Stimulated activated CD8-positive, alpha-beta memory T cell treated with anti-CD3 and anti-CD28 coated beads, Interleukin-4, amount 100 ng/mL, for 24 hours (primary cell): ENCODE measurements at places on chromosomes 4 and X.

DNA sequence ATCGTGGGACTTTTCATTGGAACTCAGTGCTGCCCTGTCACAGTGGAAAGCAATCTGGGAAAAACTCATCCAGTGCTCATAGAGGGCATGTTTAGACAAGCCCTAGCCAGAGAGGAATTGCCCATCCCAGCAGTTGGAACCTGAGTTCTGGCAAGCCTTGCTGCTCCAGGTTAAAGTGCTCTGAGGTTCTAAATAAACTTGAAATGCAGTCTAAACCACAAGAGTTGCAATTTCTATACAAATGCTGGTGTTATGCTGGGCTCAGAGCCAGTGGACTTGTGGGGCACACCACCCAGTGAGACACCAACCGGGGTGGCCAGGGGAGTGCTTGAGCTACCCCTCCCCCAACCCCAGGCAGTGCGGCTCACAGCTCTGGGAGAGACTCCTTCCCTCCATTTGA, 142.8 kb upstream of the PPP1R2C start:
- no peak for DNase-seq

DNA sequence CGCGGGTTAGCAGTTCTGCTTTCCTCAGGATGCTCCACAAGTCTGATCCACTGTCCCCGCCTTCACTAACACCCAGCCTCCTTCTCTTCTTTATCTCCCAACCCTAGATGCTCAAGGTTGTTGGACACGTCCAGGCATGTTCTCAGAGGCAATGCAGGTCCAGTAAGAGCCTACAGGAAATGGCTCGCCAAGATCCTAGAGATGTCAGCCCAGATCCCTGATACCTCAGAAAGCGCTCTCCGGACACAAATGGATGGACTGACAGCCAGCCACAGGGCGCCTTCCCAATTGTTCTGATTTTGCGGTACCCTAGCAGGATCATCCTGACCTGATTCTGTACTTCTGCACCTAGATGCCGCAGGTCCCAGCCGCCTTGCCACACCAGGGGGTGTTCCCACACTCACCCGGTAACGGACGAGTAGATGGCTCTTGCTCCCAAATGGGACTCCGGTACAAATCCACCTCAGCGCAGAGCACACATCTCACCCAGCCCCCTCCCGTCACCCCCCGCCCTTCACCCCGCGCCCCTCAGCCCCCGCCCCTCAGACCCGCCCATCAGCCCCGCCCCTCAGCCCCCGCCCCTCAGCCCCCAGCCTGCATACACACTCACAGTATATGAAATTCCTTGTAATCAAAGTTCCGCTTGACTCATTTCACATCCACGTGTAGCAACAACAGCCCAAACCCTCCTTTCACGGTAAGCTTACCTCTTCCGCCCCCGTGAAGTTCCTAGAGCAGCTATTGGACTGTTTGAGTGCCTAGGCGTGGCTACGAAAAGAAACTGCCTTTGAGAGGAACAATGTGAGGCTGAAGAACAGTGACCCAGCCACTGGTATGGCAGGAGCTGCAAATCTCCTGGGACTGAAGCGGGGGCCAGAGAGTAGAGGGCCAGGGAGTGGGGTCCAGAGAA, at the start of gene EDA2R:
TSS of gene EDA2R (minus strand) at position 488 of the 910 bp plus-strand sequence. CDS start 23,058 bp downstream, outside the sequence.
- no peak for DNase-seq

GRCh38 chrX:57137501-57137900, 304 bp upstream of the SPIN2A start:
- DNase-seq: no peak

DNA sequence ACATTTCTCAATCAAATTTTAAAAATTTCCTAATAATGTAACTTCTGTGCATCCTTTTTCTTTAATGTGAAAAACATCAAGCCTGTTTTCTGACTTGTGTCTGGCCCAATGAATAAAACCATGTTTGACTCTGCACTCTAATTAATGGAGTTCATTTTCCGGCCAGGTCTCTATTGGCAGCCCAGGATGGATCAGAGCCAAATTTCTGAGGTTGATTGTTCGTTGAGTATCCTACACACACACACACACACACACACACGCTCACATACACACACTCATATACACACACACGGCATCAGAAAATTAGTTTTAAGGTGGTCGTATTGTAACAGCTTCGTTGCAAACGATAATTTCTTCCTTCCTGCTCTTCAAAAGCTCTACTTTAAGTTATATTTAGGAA, 28.9 kb upstream of the TLL1 start:
- no peak for DNase-seq

DNA sequence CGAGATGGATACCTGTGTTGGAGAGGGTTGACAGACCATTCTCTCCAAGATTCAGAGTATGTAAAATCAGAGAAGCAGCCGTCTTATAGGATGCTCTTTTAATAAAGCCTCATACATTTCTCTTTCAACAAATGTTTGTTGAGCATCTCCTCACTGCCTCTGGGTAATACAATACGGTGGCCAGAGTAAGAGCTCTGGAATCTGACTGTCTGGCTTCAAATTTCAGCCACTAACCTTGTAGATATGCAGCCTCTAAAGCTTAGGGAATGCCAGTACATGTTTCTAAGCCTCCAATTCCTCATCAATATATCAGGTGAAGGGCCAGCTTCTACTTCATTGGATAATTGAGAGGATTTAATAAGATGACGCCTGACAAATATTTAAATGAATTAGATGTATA, 61.3 kb downstream of the CLNK start:
- no peak for DNase-seq

DNA sequence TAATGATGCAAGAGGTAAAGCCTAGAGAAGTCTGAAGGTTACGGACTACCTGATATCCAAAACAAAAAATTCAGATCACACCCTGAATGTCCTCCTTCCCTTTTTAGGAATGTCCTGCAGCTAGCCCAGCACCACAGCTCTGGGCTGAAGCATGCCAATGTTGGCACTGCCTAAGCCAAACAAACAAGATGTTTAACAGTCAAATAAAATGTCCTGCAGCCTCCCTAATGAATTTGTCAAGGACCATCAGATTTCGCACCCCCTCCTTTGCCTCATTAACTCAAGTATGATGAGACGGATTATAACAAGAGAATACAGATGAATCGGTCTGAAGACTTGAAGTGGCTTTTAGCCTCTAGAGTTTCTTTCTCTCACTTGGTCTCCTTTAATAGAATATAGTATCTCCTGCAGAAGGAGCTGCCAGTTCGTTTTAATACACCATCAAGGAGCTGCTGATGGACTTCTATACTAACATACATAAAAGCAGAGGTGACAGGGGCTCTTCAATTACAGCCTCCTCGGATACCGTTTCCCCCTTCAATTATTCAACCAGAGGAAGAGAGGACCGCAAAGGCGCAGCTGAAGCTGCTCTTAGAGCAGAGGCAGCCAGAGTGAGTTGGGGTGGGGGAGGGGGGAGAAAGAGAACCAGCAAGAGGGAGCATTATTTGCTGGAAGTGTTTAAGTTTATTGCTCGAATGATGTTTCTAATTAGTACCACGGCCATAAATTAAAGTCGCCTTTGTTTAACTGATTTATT, 3.0 kb upstream of the MAB21L2 start:
- no peak for DNase-seq

- DNase-seq: no peak
Observed at GRCh38 chr4:61333490-61333889, 133.4 kb downstream of the ADGRL3 start.

DNA sequence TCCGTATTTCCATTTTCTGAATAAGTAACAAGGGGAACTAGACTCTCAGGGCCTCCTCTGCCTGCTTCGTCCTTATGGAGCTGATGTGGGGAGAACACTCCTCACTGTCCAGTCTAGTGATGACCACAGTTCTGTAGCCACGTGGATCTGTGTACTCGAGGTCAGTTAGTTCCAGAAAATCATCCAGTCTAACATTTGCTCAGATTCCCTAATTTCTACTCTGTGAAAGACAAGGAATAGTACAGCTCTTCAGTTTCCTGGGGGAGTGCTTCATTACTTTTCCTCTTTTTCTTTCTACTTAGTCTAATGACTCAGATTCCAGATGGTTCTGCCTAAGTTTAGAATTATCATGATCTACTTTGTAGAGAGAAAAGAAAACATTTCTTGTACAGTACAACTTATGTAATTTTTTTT, 82.6 kb downstream of the SORBS2 start:
- DNase-seq: no peak

- no peak for DNase-seq
Observed at GRCh38 chrX:12693754-12694153, 97.5 kb upstream of the PRPS2 start.

DNA sequence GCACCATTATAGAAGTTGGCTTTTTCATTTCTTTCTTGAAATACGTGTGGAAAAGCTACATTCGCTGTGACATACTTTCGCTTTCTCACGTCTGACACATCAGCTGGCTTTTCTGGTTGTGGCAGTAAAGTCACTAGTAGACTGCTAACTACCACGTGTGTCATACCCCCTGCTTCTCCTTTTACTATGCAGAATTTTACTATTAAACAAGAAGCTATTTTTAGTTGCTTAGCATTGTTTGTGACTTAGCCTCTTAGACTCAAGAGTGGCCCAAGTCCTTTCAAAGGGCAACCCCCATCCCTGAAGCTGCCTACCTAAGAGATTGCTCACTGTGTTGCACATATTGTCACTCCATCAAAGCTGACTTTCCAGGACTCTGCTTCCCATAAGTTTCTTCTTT, 2.1 kb upstream of the IL2 start:
- no peak for DNase-seq

GRCh38 chr4:151409470-151410313, 716 bp downstream of the FHIP1A start:
- DNase-seq: no peak

GRCh38 chr4:70681704-70682103, 6.6 kb upstream of the UTP3 start:
- no peak for DNase-seq

DNA sequence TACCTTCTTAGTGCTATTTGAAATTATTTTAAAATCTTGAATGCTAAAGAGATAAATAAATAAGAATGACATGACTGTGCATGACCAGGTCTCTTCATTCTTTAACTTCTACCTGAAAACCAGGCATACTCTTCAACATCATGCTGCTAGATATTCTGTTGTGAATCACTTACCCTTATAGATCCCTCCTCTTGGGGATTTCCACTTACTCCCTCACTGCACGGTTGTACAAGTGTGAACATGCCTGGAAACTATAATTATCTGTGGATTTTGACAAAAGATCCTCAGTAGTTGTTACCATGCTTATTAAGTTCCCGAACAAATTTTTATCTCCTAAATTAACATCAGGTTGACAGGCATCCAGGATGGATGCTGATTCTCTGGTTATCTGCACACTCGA, 54.3 kb downstream of the ADGRL3 start:
- DNase-seq: no peak

GRCh38 chr4:184689681-184690080, 40.1 kb downstream of the PRIMPOL start:
- DNase-seq: no peak

DNA sequence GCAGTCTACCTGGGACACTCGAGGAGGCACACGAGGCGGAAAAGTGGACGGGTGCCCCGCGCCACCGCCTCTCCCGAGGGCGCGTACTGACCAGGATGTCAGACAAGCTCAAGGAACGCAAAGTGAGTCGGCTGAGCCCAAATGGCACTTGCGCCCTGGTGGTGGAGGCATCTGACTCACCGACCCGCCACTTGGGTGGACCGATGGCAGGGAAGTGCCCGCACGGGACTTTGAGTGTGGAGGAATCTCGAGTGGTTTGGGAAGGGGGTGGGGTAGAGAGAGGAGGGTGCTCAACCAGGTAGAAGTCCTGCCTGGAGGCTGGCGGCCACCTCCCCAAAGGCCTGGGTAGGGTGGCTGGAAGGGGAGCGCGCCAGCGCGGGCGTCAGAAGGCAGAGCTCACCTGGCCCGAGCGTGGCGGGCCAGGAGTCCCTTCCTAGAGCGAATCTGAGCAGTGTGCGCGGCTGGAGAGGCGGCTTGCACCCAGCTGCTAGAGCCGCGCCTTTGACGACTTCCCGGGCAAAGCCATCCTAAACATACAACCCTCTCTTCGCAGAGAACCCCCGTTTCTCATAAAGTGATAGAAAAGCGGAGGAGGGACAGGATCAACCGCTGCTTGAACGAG, 655 bp downstream of the HELT start:
- no peak for DNase-seq

DNA sequence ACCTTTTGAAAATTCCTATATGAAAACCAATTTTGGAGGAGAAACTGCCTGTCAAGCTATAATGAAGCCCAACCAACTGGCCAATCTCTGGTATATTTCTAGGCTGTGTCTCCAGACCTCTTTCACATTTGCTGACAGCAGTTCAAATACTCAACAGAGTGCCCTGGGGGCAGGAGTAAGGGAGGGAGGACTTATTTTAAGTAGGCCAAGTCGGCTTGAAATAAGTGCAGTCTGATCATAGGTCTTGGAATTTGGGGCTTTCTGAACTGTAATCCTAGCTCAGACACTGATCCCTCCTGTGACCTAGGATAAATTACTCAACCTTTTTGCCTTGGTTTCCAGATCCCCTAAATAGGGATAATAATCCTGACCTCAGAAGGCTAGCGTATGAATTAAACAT, 59.4 kb upstream of the SLC7A11 start:
- no peak for DNase-seq

DNA sequence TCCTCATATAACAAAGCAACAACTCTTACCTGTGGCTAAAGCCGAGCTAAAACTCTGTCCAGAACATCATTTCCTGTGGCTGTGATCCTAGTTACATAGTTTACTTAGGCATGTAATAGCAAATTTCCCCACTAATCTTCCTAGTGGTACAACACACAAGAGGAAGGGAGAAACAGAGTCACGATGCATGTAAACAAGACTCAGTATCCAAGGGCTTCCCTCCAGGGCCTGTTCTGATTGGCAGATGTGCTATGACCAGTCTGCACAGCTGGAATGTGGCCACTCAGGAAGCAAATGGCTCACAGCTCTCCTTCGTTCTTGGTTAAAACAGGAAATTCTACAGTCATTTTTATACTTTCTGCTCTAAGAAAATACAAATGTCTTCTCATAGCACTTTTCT, 49.2 kb upstream of the PRSS48 start:
- DNase-seq: no peak

DNA sequence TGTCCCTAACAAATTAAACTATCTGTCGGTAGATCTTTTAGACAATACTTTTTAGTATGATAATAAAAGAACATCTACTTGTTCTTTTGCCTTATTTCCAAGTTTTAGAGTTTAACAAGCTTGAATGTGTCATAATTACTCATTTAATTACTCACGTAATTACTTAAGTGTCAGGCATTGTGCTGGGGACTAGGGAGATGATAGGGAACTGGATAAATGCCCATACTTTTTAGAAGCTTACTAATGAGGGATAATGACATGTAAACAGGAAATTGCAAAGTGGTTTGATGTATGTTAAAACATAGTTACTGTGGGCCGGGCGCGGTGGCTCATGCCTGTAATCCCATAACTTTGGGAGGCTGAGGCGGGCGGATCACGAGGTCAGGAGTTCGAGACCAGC, 158.3 kb downstream of the DMD start:
- no peak for DNase-seq
